Renal cortical epithelial cell (primary cell): ENCODE measurements at places on chromosomes 12 and 14.

- DNase-seq: peak; percentile 28
Measured at GRCh38 chr14:71532344-71532743, 399.9 kb upstream of the RGS6 start.

- no peak for DNase-seq
Measured at GRCh38 chr12:67068761-67069450, 200.3 kb upstream of the CAND1 start.

- no peak for DNase-seq
Measured at GRCh38 chr14:29161593-29161992, 395.0 kb downstream of the FOXG1 start.

GRCh38 chr12:132619386-132620112 lies 973 bp downstream of the P2RX2 start:
- no peak for DNase-seq

GRCh38 chr12:28793581-28794151 lies 355.4 kb upstream of the FAR2 start:
- DNase-seq: no peak

DNA sequence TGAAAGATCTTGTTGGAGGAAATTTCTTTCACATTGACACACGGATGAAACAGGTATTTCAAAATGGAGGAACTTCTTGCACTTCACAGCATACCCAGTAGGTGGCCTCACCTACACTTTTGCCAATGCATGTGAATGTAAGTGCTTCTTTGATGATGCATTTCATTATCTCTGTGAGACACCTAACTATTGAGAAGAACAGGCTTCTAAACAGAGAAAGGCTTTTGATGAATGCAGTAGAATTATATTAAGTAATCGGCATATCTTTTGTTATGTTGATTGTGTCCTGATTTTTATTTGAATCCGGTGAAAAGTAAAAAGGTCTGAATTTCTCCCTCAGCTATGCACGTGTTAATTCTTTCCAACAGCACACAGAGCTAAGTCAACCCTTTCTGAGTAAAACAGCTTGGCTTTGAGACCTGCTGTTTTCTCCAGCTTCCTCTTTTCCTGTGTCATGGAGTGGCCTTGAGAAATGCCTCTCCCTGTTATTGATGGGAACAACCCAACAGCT lies 399.0 kb downstream of the NAV3 start:
- peak; percentile 44 for DNase-seq

DNA sequence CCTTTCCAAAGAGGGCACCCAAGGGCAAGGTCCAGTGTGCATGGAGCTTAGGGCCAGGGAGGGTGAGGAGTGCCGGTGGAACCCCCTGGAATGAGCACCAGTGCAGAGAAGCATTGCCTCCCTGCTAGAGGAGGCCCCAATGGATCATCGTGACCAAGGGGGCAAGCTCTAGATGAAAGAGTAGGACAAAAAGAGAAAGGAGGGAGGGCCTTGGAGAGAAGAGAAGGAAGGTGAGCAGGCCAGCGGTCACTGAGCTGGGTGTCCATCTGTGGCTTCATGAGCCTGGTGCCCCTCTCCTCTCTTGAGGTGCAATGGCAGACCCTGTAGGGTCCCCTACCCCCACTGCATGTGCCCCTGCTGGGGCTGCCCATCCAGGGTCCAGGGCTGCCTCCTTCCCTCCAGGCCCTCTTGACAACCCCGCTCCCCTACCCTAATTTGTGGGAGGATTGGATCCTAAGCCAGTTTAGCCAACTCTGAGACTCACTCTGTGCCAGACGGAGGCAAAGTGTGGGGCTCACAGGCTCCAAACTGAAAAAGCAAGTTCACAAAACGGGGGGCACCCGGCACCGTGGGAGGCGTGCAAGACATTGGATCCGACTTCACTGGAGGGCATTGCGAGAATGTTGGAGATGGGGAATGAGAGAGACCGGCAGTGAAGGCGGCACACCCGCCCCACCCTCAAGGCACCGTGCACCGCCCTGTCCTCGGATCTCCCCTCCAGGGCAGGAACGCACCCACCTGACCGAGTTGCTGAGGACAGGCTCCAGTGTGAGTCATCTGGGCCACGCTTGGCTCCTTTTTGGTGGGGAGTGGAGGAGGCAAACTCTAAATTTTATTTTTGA lies 207.5 kb downstream of the KIF26A start:
- no peak for DNase-seq

DNA sequence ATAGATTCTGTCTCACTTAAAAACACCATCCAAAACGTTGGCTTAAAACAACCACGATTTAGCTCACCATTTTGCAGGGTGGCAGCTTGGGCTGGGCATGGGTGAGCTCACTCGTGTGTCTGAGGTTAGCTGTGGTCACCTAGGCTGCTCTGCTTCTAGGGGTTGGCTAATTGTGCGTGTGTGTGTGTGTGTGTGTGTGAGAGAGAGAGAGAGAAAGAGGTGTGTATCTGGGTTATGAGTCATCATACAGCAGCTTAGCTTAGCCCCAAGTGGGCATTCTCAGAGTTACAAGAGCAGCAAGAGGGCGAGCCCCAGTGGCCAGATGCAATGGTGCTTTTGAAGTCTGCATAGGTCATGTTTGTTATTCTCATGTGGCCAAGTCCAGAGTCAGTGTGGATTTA lies 6.0 kb downstream of the FBXW8 start:
- peak; percentile 98 for DNase-seq

DNA sequence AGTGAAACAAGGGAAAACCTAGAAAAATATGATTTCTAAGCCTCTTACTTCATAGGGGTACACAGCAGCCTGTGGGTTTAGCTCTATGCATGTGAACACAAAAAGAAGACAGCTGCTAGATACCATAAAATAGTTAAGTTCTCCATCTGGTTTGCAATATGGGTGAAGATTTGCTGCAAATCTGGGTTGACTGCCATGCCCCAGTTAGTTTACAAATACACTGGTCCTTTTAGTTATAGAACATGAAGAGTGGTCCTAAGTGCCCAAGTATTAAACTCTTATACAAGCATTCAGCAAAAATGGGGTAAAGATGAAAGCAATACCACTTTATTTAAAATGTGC lies 176.1 kb downstream of the AEBP2 start:
- DNase-seq: no peak

DNA sequence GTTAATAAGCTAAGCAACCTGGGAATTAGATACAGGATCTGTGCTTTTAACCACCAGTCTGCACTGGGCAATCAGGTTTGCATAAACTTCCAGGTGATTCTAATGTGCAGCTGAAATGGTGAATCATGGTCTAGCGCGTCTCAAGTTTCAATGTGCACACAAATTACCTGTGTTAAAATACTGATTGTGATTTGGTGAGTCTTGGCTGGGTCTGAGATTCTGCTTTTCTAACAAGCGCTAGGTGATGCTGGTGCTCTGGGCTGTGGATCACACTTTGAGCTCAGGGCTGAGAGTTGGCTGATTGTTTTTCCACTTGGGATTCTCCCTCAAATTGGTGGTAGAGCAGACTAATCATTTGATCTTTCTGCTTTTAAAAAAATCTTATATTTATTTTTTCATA lies 124.8 kb downstream of the C12orf75 start:
- peak; percentile 51 for DNase-seq

DNA sequence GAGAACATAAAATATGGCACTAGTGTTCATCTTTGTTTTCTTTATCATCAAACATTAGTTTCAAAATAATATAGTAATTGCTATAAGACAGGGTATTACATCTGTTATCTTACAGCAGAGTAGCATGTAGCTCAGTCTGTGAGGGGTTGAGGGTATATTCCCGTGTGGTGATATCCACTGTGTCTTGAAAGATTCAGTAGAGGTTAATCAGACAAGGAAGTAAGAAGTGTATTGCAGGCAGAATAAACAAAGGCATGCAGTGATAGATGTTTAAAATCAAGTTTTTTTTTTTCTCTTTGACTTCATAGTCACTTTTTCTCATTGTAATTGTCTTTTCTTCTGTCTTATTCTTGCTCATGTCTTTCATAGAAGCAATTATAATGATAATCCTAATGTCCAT lies 48.3 kb downstream of the METTL25 start:
- no peak for DNase-seq

- no peak for DNase-seq
Measured at GRCh38 chr12:50514526-50515276, 9.9 kb downstream of the DIP2B start.

DNA sequence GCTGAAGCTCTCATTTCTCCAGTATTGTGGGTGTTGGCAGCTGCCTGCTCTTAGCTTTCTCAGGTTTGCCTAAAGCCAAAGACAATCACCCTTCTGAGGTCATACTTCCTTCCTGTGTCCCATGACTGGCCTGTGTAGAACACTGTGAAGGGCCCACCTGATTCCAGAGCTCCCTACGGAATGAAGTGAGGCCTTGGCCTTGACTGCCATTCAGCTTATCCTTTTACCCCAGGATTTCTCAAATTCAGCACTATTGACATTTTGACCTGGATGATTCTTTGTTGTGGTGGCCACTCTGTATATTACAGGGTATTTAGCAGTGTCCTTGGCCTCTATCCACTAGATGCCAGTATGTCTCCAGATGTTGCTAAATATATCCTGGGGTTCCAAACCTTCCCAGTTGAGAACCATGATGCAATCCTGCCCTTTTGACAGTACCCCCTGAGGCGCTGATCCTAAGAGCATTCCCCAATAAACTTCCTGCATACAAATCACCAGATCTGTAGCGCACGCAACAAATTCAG lies 112.3 kb upstream of the KRR1 start:
- peak; percentile 47 for DNase-seq

- DNase-seq: peak; percentile 12
Measured at GRCh38 chr14:74649673-74650072, 37.6 kb upstream of the LTBP2 start.

DNA sequence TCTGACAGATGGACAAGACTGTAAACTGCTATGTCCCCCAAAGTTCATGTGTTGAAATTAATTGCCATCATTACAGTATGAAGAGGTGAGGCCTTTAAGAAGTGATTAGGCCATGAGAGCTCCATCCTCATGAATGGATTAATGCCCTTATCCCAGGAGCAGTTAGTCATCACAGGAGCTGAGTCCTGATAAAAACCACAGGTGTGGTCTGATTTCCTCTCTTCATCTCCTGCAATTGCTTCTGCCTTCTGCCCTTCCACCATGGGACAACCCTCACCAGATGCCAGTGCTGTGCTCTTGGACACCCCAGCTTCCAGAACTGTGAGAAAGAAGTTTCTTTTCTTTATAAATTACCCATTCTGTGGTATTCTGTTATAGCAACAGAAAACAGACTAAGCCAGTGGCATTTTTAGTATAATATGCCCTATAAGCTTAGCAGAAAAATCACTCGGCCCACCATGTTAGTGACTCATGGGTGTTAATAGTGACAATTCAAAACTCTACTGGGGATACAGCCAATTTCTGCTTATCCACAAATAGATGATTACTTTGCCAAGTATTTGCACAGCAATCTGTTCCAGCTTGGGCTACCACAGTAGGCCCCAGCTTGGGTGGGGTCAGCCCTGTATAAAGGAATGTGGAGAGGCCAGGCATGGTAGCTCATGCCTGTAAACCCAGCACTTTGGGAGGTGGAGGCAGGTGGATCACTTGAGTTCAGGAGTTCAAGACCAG lies 129.0 kb upstream of the BCL2L14 start:
- DNase-seq: peak; percentile 91

- DNase-seq: peak; percentile 38
Measured at GRCh38 chr14:35949920-35950513, 123.9 kb downstream of the BRMS1L start.

GRCh38 chr12:103505371-103506236 lies 9.8 kb upstream of the C12orf42 start:
- peak; percentile 98 for DNase-seq

DNA sequence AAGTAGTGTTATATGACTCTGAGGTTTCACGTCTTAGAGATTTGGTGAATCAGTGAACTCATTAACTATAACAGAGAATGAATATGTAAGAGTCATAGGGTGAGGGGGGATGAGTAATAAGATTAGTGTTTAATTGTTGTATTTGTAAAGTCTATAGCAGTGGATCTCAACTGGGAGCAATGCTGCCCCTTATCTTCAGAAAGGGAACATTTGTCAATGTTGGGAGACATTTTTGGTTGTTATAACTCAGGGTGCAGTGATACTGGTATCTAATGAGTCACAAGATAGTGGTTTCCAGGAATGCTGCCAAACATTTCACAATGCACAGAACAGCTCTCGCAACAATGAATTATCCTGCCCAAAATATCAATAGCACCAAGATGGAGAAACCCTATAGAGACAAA lies 1193.7 kb downstream of the GALC start:
- peak; percentile 95 for DNase-seq
